Stimulated activated CD8-positive, alpha-beta memory T cell treated with anti-CD3 and anti-CD28 coated beads, Interleukin-2, amount 100 ng/mL, for 1 hour (primary cell): ENCODE measurements at places on chromosomes 2 and 18.

DNA sequence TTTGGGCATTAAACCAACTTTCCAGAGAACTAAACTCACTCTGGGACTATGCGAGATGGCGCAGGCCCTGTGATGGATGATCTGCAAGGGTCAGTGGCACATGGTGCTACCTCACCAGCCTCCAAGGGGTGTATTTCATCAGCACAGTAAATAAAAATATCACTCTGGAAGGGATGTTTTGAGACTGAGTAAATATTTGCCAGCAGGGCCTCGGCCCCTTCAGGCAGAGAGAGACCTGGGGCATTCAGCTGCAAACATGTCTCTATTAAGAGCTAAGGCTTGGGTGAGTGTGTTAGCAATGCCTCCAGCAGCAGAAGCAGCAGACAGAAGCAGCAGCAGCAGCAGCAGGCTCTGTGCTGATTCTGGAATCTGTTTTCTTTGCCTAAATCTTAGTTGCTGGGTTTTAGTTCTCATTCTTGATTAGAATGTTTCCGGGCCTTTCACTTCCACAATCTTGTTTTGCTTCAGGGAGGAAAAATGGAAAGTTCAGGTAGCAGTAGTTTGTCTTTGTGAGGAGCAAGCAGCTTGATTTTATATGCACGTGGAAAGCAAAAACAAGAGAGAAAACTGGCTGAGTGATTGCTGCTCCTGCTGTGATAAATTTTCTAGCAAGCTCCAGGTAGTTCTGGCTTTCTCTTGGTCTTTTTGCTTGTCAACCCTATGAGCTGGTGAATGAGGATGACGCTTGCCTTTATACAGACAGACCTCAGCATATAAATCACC lies 18.6 kb downstream of the ADCYAP1 start:
- no peak for DNase-seq

GRCh38 chr2:113184531-113185230 lies 10.9 kb downstream of the PSD4 start:
- DNase-seq, result no peak

GRCh38 chr2:57182916-57183315 lies 863.7 kb upstream of the VRK2 start:
- no peak for DNase-seq

DNA sequence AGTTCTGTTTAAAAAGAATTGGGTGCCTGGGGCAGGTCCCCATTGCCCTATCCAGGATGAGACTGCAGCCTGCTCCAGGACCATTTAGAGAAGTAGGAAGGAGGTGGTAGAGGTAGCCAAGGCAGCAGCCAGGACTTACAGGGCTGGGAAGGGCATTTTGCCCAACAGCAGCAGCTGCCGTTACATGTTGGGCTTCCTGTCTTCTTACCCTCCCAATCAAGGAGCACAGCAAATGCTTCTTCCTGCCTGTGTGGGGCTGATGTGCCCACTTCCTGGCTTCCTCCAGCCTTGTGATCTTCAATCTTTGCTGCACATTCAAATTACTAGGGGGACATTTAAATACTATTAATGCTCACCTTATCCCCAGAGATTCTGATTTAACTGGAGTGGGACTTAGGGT lies 112.0 kb downstream of the QPCT start:
- no peak for DNase-seq

GRCh38 chr2:7007846-7008741 lies 90.9 kb downstream of the RNF144A start:
- no peak for DNase-seq

DNA sequence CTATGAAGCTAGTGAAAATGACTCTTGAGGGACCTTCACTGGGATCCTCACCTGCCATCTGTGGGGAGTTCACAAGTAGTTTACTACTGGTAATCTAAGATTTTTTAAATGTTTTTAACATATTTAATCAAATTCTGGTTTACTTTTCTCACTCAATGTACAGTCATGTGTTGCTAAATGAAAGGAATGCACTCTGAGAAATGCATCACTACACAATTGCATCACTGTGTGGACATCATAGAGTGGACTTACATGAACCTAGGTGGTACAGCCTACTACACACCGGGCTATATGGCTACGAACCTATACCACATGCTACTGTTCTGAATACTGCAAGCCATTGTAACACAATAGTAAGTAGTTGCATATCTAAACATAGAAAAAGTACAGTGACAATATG lies 528.0 kb downstream of the BCL11A start:
- DNase-seq, result no peak

DNA sequence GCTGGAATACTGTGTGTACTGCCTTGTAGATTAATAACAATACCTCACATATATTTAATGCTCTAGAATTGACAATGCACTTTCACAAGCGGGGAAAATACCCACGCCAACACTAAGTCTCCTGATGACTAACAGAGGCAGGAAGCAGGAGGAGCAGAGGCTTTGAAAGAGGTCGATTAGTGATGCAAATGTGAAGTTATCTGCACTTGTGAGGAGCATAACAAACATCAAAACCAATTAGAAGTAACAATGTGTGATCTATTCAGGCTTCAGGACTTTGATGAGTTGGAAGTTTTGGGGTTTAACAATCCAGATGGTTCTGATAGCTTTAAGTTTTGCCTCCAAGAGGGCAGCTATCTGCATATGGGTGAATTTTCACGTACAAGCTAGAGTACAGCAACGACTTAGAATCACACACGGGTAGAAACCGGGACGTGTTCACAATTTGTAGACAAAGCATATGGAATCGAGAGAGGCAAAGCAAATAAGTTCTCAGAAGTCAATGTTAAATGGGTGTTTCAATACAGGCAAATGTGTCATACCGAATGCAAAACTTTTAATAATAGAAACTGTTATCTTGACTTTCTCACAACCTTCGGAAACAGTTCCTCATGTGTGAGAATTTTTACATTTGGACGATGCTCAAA lies 114.5 kb downstream of the METTL8 start:
- DNase-seq, result no peak

GRCh38 chr18:3725115-3725514 lies 275.1 kb downstream of the TGIF1 start:
- DNase-seq, result no peak

- DNase-seq, result no peak
These were observed 215.4 kb downstream of the AGAP1 start for GRCh38 chr2:235709124-235709813.

- DNase-seq, result no peak
These were observed 37.9 kb downstream of the ODC1 start for GRCh38 chr2:10410001-10410822.

GRCh38 chr18:50633992-50634391 lies 74.1 kb downstream of the MAPK4 start:
- DNase-seq, result no peak

- no peak for DNase-seq
These were observed 74.6 kb upstream of the GALNT5 start for GRCh38 chr2:157182834-157183396.

DNA sequence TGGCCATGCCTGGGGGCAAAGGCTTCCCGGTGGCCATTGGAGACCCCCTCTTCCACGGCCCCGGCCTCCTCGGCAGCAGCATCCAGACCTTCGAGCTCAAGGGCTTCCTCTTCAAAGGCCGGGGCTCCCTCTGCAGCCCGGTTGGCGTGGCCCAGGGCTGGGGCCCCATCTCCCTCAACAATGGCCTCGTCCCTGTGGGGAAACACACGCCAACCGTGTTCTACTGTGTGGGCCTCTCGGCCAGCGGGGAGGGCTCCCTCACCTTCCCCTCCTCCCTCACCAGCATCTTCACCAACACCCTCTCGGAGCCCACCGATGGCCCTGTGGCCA lies 2.7 kb downstream of the RTP5 start:
- no peak for DNase-seq

DNA sequence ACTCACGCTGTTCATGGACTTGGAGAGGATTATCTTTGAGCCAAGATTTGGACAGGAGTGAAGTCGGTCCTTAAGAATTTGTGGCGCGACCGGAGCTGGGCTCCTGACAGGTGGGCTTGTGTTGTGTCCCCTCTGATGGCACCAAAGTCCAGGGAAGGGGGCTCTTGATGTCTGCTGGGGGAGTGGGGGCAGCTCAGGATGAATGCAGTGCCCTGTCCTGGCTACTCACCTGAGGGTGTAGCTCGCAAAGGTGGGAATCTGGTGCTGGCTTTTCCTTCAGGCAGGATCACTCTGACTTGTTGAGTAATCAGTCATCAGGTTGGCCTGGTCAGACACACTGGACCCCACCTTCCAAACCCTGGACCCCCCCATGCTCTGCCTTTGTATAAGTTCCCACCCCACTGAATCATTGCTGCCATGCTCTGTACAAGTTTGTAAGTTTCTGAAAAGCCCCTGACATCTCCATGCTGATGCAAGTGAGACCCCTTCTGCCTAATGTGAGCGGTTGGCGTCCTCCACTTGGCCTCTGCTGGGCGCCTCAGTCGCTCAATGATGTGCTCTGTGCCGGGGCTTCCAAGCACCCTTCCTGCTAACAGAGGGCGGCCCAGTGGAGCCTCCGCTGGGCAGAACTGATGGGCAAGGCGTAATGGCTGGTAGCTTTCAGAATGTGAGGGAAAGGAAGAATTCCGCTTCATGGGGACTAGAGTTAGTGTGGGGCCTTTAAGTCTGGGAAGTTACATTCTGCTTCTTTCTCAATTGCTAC lies 196.1 kb downstream of the MGAT5 start:
- no peak for DNase-seq

DNA sequence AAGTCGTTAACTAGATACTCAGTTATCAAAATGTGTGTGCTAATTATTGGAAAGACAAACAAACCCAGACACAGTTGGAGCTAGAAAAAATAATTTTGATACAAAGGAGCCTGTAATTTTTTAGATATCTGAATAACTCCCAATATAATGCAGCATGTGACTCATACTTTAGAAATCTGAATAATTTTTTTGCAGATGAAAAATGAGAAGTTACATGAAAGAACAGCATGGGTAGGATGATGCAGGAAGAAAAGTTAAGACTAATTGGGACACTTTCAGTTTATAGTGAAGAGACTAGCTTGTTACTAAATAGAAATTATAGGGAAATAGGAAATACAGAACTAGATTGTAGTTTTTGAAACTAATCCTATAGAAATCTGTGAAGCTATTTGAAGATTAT lies 945.8 kb downstream of the CBLN2 start:
- DNase-seq, result no peak

- no peak for DNase-seq
These were observed 207.9 kb upstream of the ACVR2A start for GRCh38 chr2:147636886-147637285.

- DNase-seq, result no peak
These were observed 3.6 kb upstream of the RNF144A start for GRCh38 chr2:6913415-6914157.

GRCh38 chr2:171271971-171272436 lies 111.3 kb upstream of the TLK1 start:
- no peak for DNase-seq

GRCh38 chr18:45387229-45387628 lies 228.0 kb upstream of the SLC14A2 start:
- no peak for DNase-seq

DNA sequence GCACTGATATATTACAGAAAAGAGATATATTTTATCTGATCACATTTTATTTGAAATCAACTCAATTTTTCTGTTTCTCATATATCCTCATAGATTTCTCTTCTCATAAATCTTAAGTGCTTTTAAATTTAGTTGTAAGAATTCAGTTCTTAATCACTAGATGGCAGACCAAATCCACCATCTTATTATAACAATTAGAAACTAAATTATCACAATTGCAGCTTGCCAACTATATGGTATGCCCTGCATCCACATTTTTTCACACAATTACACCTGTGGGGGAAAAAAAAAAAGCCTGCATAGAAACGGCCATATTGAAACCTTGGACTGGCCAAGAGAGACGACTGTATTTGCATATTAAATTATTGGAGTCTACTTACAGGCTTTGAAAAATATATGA lies 64.4 kb downstream of the COL5A2 start:
- no peak for DNase-seq

- DNase-seq, result no peak
These were observed 368.0 kb upstream of the SPHKAP start for GRCh38 chr2:228549441-228550007.

GRCh38 chr18:38369772-38370690 lies 804.4 kb upstream of the CELF4 start:
- no peak for DNase-seq

DNA sequence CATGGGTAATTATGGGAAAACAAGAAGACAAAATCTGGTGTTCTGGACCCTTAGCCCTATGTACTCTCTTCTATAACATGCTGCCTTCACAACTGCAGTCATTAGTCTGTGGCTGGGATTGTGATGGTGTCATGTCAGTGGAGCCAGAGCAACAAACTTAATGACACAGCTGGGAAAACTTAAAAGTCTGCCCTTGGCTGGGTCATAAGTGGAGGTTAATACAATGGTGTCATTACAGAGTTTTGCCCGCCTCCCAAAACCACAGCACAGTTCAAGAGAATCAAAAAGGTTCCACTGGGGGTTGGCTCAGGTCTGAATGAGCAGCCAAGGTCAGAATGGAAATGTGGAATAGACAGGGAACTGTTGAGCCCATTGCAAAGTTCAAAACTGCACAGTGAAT lies 455.7 kb upstream of the PIK3C3 start:
- DNase-seq, result no peak

DNA sequence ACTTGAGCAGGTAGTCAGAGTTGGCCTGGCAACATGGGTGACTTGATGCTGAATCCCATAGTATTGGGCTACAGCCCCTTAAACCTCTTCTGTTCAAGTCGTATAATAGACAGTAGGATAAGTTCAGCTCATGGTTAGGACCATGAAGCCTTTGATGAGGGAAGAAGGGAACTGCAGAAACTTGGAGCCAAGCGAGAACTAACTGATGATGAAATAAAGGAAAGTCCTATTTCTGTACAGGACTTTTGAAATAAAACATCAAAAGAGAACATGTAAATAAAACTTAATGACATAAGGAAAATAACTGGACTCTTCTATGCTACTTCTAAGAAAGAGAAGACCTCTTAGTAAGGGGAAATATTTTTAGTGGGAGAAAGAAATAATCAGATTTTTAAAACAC lies 51.2 kb upstream of the UGP2 start:
- no peak for DNase-seq

DNA sequence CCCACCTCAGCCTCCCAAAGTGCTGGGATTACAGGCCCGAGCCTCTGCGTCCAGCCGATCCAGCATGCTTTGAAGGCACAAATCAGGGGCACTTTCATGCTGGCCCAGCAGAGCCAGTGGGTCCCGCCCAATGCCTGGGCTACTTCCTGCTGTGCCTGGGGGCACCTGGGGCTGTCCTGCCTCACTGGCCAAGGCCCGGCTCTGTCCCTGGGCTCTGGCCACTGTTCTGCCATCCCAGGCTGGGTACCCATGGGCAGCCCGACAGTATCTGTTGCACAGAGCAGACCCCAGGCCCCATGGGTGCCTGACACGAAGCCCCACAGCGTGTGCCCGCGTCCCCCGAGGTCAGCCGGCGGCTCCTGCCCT lies 6.8 kb upstream of the GAL3ST2 start:
- no peak for DNase-seq

GRCh38 chr2:149314687-149315086 lies 15.7 kb upstream of the LYPD6 start:
- DNase-seq, result no peak

GRCh38 chr2:186544255-186544675 lies 45.6 kb upstream of the ITGAV start:
- DNase-seq, result no peak
